ENCODE measurements at places on chromosomes 3 and 15.

GRCh38 chr15:38079236-38079635, 144.8 kb downstream of the TMCO5A start:
- no peak for DNase-seq

- DNase-seq: no peak
Observed at GRCh38 chr3:15443826-15444524, 16.6 kb downstream of the EAF1 start.

DNA sequence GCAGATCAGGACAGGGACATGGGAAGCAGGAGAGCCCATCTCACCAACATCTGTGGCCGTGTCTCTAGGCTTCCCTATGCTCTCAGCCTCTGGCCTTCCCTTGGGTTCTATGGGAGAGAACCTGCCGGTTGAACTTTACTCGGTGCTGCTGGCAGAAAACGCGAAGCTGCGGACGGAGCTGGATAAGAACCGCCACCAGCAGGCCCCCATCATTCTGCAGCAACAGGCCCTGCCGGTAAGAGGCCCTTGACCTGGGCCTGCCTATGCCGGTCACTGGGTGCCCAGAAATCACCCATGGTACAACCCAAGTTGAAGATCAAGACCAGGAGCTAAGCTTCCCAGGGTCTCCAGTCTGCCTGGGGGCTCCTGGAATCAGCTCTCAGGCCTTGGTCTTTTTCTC, 34.8 kb downstream of the CYP11A1 start:
- DNase-seq: no peak

GRCh38 chr15:63244976-63245645, 32.3 kb upstream of the APH1B start:
- DNase-seq: no peak

DNA sequence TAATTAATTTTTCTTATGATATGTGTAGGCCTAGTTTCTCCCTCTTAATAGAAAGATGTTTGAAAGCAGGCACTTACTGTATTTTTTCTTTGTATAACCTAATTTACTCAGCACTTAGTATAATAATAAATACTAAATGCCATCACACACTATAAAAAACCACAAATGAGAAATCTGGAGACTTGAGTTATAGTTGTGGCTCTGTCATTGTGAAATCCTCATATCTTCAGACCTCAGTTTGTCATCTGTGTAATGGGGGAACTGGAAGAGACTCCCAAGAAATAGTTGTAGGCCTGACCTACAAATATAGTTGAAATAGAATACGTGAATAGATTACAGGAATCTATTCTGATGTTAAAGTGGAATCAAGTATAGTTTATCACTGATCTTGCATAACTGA, 287.6 kb upstream of the DPH6 start:
- DNase-seq: no peak

- DNase-seq: no peak
Observed at GRCh38 chr15:38017721-38018120, 83.3 kb downstream of the TMCO5A start.

DNA sequence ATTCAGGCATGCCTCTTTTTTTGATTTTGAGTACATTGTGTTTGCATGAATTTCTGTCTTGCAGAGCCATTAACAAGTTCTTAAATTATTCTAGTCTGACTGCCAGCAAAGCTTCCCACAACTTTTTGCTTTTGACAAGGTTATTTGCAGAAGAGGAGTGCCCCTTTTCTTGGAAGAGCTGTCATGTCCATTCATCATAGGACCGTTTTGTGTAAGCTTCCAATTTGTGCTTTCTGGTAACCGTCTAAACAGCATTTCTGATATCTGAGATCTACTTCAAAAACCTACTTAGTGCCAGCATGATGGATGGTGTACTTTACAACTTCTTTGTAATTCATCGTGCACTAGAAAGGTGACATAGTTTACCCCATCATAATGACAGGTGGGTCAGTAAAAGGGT, 379.7 kb downstream of the NAALADL2 start:
- peak; percentile 18 for DNase-seq

- peak; percentile 67 for DNase-seq
Observed at GRCh38 chr3:151722856-151723255, 10.9 kb upstream of the AADACL2 start.

- no peak for DNase-seq
Observed at GRCh38 chr3:132006605-132007204, 28.1 kb downstream of the CPNE4 start.

- DNase-seq: no peak
Observed at GRCh38 chr3:179186426-179186825, 38.3 kb downstream of the PIK3CA start.

DNA sequence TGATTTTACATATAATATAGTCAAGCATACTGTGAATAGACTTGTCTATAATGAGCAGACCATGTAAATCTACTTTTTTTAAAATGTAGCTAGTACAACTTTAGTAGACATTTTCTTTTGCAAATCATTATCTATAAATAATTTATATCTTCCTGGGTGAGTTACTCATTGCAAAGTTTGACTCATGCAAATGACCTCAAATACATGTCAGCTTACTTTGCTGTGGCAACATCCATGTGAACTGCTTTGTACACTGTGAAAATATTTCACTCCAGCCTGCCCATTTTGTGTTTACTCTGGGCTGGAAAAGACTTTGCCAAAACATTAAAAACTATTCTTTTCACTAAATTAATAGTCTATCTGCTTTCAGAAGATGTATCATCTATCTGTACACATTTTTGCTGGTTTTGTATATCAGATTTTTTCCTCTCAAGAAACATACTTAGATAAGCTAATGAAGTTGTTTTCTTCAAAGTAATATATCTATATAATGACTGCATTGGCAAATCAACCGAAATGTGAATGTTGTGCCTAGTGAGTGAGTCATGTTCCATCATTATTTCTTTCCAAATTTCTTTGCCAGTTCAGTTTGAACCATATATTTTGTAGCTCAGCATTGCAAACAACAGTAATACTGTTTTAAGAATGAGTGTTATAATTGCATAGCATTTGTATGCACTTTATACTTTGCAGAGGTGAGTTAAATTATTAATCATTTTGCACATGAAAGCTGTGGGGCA, 26.5 kb downstream of the IGSF10 start:
- DNase-seq: no peak

- DNase-seq: no peak
Observed at GRCh38 chr3:39184968-39185285, 7.5 kb downstream of the XIRP1 start.

DNA sequence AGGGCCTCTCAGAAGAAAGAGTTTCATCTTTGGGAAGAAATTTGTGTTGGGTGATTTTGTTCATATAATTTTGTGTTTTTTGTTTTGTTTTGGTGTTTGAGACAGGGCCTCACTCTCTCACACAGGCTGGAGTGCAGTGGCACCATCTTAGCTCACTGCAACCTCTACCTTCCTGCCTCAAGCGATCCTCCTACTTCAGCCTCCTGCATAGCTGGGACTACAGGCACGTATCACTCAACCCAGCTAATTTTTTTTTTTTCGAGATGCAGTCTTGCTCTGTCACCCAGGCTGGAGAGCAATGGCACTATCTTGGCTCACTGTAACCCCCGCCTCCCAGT, 29.0 kb upstream of the PIK3CB start:
- no peak for DNase-seq

- no peak for DNase-seq
Observed at GRCh38 chr15:58521293-58521991, 89.7 kb downstream of the LIPC start.

GRCh38 chr15:69557020-69557706, 104.5 kb downstream of the RPLP1 start:
- DNase-seq: peak; percentile 90

- DNase-seq: no peak
Observed at GRCh38 chr3:108071368-108071767, 19.5 kb downstream of the CD47 start.

- no peak for DNase-seq
Observed at GRCh38 chr3:30233913-30234646, 372.3 kb upstream of the TGFBR2 start.

GRCh38 chr15:31111091-31111647, 9.6 kb upstream of the TRPM1 start:
- DNase-seq: no peak

DNA sequence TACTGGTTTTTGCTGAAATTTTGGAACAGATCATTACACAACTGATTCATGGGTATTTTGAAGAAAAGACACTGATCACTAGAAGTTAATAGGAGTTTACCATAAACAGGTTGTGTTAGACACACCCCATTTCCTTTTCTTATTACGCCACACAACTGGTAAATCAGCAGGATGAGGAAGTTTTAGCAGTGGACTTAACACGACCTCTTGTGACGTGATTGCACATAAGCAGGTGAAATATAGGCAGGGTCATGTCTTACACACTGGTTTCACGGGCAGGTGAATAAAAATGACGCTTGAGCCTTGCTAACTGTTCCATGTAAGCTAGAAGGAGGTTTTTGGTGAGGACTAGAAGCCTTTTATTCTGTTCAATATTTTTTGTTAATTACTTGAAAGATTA, 27.1 kb upstream of the TPRG1 start:
- no peak for DNase-seq
